ENCODE measurements at places on chromosomes 3 and 15.

- DNase-seq: no peak
Measured at GRCh38 chr15:69661446-69661845, 208.8 kb downstream of the RPLP1 start.

DNA sequence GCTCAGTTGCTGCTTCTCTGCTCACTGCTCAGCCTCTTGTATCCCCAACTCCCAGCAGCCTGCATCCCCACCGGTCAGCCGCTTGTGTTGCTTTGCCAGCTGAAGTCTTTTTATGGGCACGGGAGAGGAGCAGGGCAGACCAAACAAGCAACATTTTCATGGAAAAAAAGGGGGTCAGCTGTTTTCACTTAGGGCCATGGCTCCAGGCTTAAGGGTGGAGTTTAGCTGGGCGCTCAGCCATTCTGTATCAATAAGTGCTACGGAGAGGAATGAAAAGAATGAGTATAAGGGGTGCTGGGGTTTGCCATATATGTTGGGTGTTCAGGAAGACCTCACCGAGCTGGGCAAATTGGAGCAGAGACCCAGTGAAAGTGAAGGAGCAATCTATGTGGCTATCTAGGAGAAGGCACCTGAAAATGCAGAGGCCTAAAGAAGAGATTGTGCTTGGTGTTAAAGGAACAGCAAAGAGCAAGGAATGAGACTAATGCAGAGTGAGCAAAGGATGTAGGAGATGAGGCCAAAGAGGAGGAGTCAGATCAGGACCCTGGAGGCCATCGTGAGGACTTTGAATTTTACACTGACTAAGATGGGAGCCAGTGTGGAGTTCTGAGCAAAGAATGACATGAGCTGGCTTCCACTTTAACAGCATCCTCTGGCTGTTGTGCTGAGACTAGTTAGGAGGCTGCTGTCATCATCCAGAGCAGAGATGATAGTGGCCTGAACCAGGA lies 16.6 kb upstream of the IREB2 start:
- DNase-seq: no peak

GRCh38 chr3:123648696-123649405 lies 64.0 kb upstream of the HACD2 start:
- no peak for DNase-seq

DNA sequence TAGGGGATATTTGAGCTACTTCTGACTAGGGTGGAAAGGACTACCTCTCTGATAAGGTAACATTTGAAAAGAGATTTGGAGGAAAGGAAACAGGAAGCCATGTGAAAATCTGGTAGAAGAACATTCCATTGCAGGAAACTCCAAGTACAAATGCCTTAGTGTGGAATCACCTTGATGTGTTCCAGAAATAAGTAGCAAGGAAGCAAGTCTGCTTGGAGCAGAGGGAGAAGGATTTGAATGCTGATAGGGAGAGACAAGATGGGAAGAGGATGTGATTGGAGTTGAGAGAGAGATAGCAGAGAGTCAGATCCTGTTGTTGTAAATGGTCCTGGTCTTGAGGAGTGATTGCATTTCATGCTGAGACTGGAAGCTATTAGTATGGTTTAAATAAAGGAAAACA lies 335.1 kb upstream of the DCBLD2 start:
- no peak for DNase-seq

Measured in stimulated activated CD8-positive, alpha-beta memory T cell treated with anti-CD3 and anti-CD28 coated beads, Interleukin-4, amount 100 ng/mL, for 1 hour (primary cell).